ENCODE measurements at places on chromosomes 3 and 15.
A peak's percentile ranks its signal among the peaks of the same experiment; 100 is the strongest.

- no peak for DNase-seq
These were observed 16.3 kb downstream of the SLC9A9 start for GRCh38 chr3:143831994-143832393.

DNA sequence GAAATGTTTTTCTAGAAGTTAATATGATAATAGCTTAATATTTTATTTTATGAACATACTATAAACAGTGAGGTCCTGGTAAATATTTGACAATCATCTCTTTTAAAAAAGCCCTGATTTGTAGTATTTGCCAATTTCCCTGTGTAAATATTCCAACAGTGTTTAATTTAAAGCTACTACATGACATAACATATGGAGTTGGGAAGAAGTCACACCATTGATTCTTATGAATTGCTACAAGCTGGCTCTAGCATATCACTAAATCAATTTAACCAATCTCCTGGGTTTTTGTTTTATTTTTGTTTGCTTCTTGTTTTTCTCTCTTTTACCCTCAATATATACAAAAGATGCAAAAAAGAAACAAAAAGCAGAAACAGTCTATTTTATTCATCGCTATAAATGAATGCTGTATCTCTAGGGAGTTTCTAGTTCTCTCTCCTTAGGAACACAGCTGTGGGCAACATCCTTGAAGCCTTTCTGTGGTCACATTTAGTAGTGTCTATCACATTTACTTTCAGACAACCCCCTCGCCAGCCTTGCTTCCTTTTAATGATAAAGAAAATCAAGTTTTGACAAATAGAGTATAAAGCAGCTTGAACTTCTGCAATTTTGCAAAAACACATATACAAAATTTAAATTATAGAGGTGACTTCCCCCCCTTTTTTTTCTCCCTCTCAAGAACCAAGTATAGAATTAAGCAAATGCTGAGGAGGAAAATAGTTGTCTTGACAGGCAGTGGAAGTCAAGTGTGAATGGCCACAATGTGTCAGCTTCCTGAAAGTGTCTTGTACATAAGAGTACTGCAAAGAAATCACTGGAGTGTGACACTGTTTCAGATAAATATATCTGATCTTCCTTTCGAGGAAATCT lies 21.4 kb downstream of the CCR1 start:
- no peak for DNase-seq

DNA sequence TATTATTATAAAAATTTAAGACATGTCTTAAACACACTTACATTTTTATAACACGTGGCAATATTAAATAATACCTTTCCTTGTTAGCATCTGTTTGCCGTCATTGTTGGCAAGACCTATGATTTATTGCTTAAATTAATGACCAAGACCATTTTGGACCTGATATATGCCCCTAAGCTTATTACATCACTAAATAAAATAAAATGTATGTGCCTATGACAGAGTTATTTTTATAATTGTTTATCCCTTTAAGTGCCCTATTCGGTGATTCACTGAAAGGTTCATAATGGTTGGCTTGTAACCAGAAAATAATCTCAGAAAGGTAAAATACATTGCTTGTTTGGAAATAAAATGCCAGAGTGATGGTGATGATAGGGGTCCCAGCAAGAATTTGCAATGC lies 17.5 kb downstream of the CDIN1 start:
- DNase-seq = no peak

- DNase-seq = no peak
These were observed 32.3 kb downstream of the FSTL1 start for GRCh38 chr3:120418446-120418845.

DNA sequence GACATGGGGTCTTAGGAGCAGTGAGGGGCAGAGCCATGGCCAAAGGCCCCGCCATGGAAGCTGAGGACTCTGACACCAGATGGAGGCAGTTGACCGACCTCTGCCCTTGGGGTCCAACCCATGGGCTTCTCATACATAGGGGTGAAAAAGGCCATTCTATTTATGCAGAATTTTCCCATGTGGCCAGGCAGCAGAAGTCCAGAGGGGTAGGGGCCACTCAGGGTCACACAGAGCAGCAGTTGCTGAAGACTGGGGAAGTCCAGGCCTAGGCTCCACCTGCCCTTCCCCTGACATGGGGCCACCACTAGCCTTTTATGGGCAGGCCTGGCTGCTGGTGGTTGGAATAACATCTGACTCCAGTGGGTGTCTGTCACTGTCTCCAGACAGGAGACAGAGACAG lies 6.4 kb downstream of the PRSS50 start:
- DNase-seq = no peak

DNA sequence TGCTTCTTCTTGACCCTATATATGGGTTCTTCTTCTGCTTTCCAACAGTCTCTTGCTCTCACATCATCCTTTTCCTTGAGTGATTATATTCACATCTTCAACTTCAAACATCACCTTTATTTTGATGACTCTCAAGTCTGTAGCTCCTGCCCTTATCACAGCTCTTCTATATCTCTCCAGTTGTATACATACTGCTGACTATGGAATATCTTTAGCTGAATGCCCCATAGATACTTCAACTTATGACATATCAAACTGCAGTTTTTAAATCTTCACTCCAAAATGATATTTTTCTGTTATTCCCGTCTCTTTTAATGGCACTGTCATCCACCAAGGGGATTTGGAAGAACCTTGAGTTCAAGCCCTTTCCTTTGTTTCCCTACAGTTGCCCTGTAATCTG lies 139.1 kb downstream of the ZBTB20 start:
- no peak for DNase-seq

GRCh38 chr3:76673171-76673570 lies 366.7 kb upstream of the ROBO2 start:
- no peak for DNase-seq

DNA sequence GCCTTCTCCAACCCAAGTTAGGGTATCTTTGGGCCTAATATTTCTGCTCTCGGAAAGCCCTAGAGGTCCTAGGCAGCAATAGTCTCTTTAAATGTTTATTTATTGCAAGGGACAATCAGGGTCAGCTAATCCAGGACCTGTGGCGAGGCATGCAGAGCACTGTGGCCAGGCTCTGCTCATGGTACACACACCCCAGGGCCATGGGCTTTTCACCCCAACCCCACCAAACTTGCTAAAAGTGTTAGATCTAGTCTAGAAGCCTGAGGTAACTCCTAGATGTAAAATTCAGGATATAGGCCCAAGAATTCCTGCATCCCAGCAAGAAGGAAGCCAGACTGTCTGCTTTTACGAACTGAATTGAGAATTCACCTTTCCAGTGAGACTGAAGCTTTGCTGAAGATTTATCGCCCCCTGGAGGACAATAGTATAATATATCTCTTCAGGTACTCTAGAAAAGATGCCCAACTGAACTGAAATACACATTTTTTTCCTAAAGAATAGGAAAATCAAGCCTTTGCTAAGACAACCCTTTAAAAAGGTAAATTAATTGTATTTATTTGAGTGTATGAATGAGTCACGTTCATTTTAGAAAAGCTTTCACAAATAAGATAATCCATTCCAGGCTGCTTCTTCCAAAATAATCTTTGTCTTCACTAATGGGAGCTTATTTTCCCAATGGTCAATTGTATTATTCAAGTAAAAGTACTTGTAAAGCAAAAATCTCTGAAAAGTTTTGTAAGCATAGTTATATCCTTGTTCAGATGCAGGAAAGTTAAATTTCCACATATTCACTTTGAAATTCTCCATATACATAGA lies 89.8 kb downstream of the LRRC3B start:
- peak; percentile 21 for DNase-seq

DNA sequence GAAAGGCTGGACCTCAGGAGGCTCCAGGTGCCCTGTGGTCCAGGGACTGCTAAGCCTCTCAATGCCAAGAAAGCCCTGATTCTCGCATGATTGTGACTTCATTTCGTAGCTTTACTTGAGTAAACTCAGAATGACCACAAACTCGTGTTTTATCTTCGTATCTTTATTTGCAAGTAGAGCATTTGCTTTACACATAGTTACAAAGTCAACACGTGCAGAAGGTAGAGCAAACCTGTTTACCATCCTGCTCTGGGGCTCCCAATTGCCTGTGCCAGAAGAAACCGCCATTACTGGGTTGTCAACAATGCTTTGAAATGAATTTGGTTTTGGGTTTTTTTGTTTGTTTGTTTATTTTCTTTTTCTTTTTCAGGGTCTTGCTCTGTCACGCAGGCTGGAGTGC lies 5.8 kb upstream of the MESP1 start:
- no peak for DNase-seq

DNA sequence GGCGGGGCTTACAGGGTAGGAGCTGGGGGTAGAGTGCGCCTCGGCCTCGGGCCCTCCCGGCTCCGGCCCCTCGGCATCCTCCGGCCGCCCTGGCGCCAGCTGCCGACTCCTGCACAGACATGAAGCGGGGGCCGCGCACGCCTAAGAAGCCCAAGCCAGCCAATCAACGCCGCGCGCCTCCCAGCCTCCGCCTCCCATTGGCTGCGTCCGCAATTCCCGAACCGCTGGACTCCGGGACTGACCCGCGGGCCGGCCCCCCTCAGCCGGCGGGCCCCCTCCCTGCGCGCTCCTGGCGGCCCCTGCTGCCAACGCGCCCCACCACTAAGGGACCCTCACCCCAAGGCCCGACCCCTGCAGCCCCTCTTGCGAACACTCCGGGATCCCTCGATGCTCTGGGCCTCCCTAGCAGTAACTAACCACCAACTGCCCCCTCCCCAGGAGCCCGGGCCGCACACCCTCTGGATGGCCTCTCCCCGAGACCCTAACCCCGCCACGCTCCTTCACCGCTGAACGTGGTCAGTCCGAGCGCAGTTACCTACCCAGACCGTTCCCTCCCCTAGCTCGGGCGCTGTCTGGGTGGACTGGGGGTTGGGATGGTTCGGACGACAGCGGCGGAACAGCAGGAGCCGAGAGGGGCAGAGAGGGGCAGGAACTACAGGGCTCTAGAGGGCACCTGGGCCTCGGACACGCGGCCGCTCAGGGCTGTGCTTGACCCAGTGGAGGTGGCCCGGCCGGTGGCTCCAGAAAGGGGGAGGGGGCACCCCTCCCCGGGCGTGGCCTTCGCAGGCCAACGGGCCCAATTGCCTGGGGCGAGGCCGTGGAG lies 5.0 kb downstream of the GATA2 start:
- DNase-seq = peak; percentile 95

GRCh38 chr3:25910997-25911396 lies 121.1 kb downstream of the OXSM start:
- DNase-seq = peak; percentile 39

DNA sequence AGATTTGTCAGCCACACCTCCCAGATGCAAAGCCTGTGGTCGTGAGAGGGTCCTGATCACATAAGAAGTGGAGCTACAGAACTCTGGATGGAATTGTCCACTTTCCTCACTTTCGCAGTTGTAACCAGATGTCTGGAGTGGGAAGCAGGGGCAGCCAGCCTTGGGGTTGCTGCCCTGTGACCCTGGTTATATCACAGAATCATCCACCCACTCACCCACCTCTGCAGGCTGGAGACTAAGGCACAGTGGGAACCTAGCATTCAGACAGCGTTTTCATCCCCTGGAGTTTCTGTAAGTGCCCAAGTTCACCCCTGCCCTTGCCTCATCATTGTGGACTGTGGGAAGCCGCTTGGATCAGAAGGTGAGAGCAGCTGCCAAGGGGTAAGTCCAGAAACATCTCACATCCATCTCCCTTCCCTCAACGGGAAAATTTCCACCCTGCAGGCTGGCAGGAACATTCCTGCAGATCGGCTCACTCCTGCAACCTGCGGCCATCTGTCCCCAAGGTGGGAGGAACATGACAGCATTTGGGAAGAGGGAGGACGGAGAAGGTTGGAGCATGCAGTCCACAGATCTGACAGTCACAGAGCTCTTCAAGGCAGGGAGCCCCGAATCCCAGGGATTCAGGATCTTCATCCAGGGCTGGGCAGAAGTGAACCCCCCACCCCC lies 2.9 kb upstream of the IQSEC1 start:
- DNase-seq = no peak

GRCh38 chr15:52509500-52510245 lies 19.0 kb downstream of the MYO5A start:
- DNase-seq = no peak

DNA sequence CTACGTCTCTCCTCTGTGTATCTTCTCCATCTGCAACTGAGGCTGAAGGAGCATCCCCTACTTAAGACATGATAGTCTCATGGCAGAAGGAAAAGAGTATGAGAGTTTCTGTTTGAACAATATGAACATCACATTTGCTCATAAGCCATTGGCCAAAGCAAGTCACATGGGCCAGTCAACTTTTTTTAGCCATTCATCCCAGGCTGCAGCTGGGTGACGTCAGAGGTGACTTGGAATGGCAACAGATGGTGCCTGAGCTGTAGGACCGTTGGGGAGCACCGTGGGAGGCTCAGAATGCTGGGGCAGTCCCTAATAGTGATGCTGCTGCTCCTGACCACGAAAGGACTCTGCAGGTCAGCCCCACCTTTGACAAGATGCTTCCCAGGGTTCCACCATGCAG lies 58.7 kb downstream of the CRTC3 start:
- peak; percentile 8 for DNase-seq

- peak; percentile 11 for DNase-seq
These were observed 280.8 kb upstream of the UBE2E2 start for GRCh38 chr3:22922317-22922716.

DNA sequence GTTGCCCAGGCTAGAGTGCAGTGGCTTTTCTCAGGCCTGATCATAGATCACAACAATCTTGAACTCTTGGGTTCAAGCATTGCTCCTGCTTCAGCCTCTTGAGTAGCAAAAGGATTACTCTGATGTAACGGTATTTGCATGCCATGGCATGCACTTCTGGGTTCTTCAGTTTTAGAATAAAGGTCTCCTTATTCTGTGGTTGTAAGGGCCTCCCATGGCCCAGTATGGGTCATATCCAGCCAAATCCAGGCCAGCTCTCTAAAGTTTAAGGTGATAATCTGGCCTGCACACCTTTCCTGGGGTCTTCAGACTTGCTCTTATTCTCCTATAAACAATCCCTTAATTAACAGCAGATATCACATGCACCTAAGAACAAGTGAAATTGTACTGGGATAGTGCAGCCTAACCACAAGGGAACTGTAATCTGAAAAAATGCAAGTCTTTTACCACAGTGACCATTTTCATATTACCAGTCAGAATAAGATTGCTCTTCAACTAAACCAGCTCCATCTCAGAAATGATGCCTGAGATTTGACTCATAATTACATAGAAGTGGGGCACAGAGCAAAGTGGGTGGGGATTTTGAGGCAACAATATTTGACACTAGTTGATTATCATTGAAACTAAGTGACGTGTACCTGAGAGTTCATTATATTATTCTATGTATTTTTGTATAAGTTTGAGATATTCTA lies 25.4 kb downstream of the COMMD2 start:
- peak; percentile 4 for DNase-seq

DNA sequence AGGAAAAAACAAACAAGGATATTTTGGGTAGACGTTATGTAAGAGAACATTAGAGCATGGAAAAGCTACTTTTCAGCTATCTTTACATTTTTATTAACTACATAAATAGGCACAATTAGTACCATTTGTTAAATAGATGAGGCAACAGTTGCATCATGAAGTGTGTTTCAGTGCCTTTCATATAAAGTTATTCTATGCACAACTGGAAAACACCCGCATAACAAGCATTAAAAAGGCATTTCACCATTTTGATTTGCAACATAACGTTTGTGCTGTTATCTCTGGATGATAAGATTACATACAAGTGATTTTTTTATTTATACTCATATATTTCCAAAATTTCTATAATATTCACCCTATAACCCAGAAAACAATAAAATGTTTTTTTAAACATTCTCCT lies 69.5 kb downstream of the CBLB start:
- DNase-seq = no peak

Measured in EL (cell line).